ENCODE measurements at places on chromosomes 3 and 15.
A peak's percentile ranks its signal among the peaks of the same experiment; 100 is the strongest.

DNA sequence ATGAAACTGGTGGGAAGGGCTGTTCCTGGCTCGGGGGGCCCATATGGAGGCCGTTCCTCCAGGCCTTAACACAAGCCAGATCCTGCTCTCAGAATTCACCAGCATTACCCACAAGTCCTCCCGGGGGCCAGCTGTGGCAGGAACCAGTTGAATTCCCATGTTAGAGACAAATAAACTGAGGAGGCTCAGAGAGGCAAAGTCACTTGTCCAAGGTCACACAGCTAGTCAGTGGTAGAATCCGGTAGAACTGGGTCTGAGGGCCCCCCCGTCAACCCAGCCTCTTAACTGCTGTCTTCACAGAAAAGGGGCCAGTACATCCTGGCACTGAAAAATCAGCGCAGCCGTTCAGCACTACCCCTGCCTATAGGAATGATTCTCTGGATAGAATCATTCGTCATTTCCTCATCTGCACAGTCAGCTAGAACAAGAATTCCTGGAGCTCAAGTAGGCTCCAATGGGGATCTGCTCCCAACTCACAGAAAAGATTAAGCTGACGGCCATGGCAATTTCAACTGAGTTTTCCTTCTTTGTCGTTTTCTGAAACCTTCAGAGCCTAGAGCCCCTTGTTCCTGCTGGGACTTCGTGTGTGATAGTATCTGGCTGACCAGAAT, 12.2 kb upstream of the TSEN2 start:
- no peak for ATAC-seq

DNA sequence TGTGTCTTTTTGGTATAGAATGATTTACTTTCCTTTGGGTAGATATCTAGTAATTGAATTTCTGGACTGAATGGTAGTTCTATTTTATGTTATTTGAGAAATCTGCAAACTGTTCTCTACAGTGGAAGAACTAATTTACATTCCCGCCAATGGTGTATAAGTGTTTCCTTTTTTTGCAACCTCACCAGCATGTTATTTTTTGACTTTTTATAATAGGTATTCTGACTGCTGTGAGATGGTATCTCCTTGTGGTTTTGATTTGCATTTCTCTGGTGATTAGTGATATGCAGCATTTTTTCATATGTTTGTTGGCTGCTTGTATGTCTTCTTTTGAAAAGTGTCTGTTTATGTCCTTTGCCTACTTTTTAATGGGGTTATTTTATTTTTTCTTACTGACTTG, 607.2 kb downstream of the OTOL1 start:
- ATAC-seq = no peak

GRCh38 chr15:68384451-68385239, 47.3 kb downstream of the ITGA11 start:
- ATAC-seq = no peak

GRCh38 chr3:22326305-22326704, 575.3 kb upstream of the ZNF385D start:
- no peak for ATAC-seq

DNA sequence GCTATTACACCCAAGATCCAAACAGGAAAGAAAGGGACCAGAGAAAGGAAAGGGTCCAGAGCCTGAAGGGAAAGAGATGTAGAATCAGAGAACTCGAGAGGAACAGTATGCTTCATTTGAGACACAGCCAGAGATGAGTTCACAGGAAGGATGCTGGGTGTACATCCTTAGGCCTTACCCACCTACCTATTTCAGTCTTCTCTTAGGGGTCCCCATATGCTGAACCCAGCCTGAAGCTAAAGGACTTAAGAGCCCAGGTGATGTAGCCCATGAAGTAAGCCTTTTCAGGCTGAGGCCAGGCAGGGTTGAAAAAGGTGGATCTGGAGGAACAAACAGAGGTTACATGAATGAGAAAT, 338.0 kb upstream of the KCNH8 start:
- peak; percentile 18 for ATAC-seq

DNA sequence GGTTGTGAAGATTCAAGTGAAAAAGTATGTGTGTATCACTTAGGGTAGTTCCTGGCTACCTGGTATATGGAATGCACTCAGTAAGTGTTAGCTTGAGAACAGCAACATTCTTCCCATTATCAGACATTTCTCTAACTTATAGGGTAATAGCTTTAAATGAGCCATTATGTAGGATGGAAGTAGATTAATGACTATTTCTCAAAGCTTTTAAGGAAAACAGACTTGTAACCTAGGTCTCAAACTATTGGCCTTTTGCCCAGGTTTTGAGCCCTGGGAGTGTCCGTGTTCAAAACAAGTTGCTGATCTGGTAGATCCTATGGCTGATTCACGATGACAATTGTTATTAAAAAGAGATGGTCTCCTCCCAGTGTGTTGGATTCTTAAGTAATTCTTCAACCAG, 129.1 kb upstream of the UMPS start:
- ATAC-seq = no peak

DNA sequence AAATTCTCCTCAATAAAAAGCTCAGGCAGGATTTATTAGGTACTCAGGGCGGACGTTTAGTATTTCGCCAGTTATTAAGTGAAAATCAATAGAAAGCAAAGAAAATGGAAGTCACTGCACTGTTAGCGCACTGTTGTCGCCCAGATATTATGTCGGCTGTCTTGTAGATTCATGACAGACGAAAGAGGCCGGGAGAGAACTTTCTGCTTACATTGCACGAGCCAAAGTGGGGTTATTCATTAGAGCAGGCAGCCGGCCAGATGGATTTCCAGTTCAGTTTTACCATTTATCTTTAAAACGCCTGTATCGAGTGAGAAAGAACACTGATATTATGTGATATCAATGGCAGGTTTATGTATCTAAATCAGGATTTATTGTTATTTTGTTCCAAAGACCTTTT, 866.0 kb upstream of the NR2F2 start:
- no peak for ATAC-seq

DNA sequence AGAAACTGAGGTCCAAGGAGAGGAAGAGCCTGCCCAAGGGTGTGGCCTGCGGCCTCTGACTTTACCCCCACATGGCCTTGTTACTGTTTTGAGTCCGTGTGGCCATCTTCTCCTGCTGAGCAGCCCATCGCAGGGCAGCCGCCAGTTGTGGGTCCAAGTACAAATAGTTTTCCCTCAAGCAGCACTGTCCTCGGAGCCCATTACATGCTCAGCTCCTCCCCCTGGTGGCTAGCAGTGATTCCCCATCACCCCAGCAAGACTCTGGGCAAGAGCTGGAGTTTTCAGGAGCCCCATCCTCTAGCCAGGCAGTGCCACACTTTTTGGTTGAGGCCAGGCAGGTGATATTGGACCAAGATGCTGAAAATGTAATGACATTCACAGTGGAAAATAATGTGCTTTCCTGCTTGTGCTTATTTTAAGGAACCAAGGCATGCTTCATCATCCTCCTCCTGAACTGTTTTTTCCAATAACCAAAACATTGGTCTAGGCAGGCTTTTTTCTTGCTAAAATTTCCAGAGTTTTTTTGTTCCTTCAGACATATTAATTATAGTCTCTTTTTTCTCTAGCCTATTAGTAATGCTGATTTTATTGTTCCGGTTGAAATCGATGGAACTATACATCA, 23.2 kb upstream of the VILL start:
- peak; percentile 62 for ATAC-seq

GRCh38 chr15:69138963-69139362, 21.5 kb upstream of the GLCE start:
- ATAC-seq = no peak

- no peak for ATAC-seq
Observed at GRCh38 chr3:158339638-158340037, 229.7 kb downstream of the RSRC1 start.

GRCh38 chr3:56930706-56931105, 129.0 kb upstream of the ARHGEF3 start:
- no peak for ATAC-seq

GRCh38 chr3:62837145-62837787, 38.0 kb downstream of the CADPS start:
- no peak for ATAC-seq

- no peak for ATAC-seq
Observed at GRCh38 chr3:49453621-49454020, 16.4 kb upstream of the DAG1 start.

- ATAC-seq = peak; percentile 62
Observed at GRCh38 chr3:12138044-12138443, 20.7 kb downstream of the TIMP4 start.

DNA sequence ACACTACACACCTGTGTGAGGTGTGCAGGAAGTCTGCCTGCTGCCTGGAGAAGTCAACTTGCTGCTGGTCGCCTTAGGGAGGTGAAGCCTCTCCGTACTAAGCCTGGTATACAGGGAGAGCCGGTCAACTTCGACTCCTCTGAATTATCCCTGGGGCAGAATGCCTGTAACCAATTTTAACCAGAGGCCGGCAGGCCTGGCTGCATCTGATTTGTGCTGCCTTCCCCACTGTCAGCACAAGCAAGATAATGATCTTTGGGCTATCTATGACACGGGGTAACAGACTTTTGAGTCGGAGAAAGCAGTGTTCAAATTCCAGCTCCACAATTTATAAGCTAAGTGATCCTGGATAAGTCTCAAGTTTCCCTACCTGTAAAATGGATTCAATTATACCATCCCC, 42.3 kb downstream of the MAGEF1 start:
- ATAC-seq = no peak

- ATAC-seq = no peak
Observed at GRCh38 chr15:96038650-96039049, 291.9 kb upstream of the NR2F2 start.

DNA sequence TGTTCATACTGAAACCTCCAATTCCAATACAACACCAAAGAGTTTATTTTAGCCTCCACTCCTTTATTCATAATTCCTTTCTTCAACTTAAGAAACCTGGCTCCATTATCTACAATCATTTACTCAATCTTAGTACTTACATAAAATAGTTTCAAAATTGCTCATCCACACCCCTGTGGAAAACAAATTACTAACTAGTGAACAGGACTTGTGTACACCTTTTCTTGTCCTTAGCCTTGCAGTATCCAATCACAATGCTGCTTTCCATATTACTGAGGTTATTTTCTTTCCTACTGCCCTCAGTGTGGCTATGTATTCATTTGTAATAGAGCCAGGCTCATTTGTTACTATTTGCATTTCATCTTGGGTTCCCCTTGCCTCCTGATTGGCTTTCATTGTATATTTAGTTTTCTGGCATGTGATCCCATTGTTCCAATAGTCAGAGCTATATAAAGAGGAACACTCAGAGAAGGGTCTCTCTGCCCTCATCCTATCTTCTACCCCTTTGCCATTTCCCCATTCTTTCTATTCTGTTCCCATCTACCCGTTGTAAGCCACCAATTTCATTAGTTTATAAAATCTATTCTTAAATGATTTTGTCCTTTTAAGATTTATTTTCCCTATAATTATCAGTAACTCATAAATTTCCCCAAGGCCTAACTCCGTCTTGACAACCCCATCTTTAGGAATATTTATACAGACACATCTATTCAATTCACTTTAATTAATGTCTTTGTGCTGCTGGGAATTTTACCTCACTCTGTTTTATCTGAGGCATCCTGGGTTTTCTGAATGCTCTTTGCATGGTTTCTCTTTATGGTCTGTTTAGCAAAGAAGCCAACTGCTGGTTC, 67.9 kb upstream of the RBP1 start:
- no peak for ATAC-seq

DNA sequence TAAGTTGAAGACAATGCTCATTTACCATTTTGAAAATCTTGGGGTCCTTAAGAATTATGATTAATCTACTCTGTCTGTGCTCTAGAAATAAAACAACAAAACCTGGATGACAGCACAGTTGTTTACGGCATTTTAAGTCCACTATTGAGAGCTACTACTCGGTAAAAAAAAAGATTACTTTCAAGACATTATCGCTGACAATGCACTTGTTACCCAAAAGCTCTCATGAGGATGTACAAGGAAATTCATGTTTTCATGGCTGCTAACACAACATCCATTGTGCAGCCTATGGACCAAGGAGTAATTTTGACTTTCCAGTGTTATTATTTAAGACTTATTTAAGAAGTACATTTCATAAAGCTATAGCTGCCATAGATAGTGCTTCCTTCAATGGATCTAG, 221.3 kb downstream of the GRM7 start:
- no peak for ATAC-seq

- no peak for ATAC-seq
Observed at GRCh38 chr3:159795042-159795441, 193.6 kb upstream of the IL12A start.

GRCh38 chr15:75145027-75145841, 56.4 kb upstream of the C15orf39 start:
- ATAC-seq = no peak

- no peak for ATAC-seq
Observed at GRCh38 chr3:27907929-27908328, 185.8 kb upstream of the EOMES start.

DNA sequence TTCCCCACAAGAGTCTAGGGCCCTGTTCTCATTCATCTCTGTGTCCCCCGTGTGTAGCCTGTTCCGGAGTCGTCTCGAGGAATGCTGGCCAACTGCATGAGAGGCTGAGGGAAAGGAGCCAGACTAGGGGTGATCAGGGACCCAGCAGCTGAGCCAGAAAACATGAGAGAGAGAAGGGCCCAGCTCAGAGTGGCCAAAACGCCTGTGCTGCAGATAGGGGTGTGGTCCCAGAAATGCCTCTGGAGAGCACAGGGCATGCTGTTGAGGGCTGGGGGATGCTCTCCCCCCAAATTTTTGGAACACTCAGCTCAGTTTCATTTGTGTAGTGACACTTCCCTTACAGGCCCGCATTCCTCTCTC, 14.1 kb downstream of the CYP1A2 start:
- no peak for ATAC-seq

DNA sequence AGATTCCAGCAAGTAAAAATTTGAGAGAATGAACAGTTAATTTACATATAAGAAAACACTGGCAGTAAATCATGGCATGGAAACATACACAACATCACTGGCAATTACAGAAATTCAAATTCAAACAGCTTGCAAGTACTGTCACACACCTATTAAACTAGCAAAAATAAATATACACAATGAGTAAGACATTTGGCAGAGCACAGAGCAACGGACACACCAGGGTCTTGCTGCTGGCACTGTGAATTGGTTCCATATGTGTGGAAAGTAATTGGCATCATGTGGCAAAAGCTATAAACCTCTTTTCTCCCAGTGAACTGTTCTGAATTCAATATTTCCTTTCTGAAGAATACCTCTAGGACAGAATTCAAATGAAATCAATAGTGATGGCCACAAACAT, 78.3 kb downstream of the LRRK1 start:
- ATAC-seq = no peak

DNA sequence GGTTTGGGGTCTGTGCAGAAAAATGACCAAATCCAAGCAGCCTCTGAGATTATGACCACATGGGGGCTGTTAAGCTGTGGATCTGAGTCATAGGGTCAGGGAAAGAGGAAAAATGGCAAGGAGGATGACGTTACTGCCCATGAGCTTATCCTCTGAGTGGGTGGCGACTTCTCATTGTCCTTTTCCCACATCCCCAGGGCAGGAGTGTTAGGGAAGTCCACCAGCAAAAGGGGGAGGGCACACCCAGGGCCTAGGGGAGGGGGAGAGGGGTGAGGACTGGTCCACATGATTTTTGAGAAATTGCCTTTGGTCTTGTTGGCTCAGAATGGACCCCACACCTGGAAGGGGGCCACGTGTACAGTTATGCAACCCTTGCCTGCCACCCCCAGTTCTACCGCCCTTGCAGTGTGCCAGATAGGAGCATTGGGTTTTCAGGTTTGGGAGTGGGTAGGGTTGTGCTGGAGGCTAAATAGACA, 2.6 kb downstream of the CD276 start:
- no peak for ATAC-seq

Measured in stimulated activated memory B cell treated with anti-CD40 and anti-IgM and Interleukin-4, amounts not matched to agents 10 μg/mL and 1 μg/mL and 100 μg/mL, for 72 hours (primary cell).